Activated CD8-positive, alpha-beta memory T cell treated with anti-CD3 and anti-CD28 coated beads, Interleukin-2, amount 50 U/mL, for 4 hours (primary cell): ENCODE measurements at places on chromosomes 16 and 17.

GRCh38 chr17:36650096-36650775 is 48.9 kb downstream of the MRM1 start:
- DNase-seq, result no peak

GRCh38 chr16:21060027-21060510 is 90.6 kb downstream of the DNAH3 start:
- DNase-seq, result no peak

DNA sequence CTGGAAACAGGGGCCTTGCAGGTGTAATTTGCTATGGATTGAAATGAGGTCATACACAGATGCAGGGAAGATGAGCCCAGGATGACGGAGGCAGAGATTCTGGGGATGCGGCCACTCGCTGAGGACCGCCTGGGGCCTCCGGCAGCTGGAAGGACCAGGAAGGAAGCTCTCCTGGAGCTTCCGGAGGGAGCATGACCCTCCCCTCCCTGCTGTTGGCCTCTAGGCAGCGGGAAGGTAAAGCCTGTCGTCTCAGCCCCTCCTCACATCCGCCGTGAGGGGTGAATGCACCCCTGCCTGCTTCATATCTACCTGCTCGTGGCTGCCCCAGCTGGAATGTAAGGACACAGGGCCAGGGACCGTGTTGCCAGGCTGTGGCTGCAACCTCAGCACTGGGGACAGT is 29.1 kb upstream of the ZNF469 start:
- no peak for DNase-seq

DNA sequence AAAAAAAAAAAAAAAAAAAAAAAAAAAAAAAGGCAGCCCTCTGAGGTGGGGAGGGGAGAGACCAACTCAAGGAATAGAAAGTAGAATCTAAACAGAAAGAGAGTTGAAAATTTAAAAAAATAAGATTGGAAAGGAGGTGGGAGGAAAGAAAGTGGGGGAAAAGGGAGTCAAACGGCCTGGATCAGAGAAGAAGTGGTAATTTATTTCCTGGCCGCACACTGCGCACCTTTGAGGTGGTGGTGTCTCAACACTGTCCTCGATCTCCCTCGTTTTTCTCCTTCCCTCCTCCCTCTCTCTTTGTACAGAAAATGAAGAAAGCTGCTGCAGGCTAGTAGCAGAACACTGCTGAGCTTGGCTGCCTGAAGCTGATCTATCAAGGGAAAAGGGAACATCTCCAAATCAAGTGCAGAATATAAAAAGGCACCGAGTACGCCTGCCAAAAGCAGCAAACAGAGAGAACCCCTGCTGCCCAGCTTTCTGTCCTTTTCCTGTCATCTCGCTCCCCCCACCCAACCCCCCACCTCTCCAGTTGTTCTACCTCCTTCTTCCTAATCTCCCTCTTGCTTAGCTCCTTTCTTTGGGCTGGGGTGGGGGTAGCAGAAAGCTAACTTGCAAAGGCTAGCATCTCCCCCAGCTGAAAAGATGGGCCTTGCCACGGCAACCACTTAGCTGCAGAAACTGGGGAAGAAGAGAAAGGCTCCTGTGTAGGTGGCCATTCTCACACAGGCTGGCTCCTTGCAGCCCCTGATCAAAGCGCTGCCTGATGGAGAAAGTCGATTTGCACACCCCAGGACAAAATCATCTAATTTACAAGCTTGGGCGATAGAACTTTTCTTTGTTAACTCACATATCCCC is 22.5 kb downstream of the AXIN2 start:
- DNase-seq, result no peak

GRCh38 chr16:26733710-26734109 is 333.0 kb upstream of the C16orf82 start:
- no peak for DNase-seq

DNA sequence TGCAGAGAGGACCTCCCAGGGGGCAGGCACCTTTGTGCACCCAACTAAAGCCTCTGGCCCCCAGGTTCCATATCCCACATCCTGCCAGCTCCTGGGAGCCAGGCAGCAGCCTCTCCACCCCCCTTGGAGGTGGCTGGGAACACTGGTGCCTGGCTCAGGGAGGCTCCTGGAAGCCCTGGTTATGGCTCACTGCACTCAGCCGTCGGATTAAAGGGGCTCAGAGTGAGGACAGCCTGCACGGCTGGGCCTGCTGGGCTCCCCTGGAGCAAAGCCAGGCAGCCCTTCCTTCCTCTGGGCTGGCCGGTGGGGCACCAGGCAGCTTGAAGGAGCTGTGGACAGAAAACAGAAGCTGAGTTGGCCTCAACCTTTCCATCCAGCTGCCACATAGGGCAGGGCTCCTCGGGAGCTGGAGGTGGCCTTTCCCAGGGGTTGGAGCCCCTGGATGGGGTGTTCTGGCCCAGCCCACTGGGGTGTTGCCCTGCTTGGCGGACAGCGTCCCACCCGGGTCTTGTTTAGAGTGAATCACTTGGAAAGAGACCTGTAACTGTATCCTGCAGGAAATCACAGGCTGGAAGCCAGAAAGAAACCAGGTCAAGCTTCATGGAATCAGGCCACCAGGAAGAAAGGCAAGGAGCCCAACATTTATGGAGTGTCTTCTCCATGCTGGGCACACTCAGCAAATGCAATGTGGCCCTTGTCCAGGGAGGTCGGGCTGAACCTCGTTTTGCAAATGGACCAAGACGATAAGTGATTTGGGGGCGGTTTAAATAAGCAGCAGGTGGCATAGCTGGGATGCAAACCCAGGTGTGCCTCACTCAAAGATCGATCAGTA is 253.3 kb downstream of the SOX9 start:
- DNase-seq, result no peak

DNA sequence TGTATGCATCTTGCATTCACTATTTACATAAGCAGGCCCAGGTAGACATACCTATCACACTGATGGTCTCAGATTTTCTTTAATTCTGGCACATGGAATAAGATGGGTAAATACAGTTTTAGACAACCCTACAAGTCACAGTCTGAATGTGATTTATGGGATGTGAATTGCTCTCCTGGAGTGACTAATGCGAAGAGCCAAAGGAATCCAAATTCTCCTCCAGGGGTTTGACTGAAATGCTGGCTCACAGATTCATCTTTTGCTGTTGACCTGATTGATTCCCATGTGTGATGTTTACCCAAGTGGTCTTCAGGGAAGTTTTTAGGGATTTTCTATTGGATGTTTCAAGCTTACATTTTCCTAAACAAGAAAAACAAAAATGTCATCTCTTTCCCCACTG is 277.9 kb upstream of the MON1B start:
- DNase-seq, result no peak

DNA sequence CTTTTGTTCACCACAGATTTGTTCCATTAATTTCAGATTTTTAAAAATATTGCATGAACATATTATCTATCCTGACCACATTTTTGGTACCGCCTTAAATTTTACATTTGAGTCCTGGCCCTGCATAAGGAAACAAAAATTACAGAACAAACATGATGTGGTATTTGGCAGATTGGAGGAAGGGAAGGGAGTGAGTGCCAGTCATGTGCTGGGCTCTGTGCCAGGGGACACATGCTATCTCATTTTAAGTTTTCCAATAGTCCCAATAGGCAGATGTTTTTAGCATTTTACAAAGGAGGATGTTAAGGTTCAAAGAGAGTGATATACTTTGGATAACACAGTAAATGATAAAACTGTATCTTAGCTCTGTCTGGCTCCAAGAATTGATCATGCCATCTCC is 185.1 kb downstream of the CDK5R1 start:
- DNase-seq, result no peak

- no peak for DNase-seq
Measured at GRCh38 chr17:70006159-70006558, 68.9 kb upstream of the KCNJ16 start.

- no peak for DNase-seq
Measured at GRCh38 chr16:84467256-84467655, 37.2 kb downstream of the MEAK7 start.

GRCh38 chr16:2008009-2008526 is 1.6 kb downstream of the ZNF598 start:
- no peak for DNase-seq

GRCh38 chr16:67240506-67240905 is 6.8 kb downstream of the FHOD1 start:
- DNase-seq, result no peak

- DNase-seq, result no peak
Measured at GRCh38 chr16:4082474-4083044, 33.7 kb downstream of the ADCY9 start.

- DNase-seq, result no peak
Measured at GRCh38 chr17:19958023-19958422, 19.6 kb downstream of the AKAP10 start.

DNA sequence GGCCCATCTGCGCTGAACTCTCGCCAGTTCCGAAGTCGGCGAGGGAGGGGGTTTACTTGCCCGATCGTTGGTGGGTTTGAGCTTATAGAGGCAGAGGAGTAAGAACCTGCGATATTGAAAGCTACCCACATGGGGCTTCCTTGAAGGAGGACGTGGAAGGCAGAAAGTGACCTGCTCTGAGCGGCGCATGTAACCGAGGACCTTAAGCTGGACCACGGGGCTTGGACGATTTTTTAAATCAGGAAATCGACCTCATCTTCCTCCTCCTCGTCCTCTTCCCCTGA is 2.0 kb downstream of the PRAC2 start:
- DNase-seq, result no peak

DNA sequence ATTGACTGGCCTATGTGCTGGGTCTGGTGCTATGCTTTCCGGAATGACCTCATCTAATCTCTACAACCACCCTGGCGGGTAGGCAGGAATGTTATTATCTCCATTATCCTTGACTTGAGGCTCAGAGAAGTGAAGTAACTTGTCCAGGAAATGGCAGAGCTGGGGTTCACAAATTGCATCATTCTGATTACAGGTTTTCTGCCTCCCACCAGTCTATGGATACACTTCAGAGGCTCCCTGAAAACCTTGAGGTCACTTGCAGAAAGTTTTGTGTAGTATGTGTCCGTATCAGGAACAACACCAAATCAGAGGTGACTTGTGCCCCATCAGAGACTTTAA is 19.1 kb downstream of the NOD2 start:
- no peak for DNase-seq

GRCh38 chr16:2053211-2053610 is 5.4 kb downstream of the TSC2 start:
- DNase-seq, result no peak

- no peak for DNase-seq
Measured at GRCh38 chr16:14354561-14355351, 275.3 kb downstream of the PARN start.

DNA sequence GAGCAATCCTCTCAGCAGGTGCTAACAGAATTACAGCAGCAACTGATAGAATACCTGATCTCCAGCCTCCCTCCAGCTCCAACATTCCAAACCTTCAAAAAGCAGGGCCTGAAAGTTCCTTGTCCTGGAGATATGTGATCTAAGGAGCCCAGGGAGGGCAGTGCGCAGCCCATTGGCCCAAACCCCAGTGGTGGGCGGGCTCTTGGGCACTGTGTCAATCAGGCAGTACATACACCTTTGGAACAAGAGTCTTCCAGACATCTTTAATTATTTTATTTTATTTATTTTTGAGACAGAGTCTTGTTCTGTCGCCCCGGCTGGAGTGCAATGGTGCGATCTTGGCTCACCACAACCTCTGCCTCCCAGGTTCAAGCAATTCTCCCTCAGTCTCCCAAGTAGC is 24.2 kb downstream of the SLC12A3 start:
- DNase-seq, result no peak

GRCh38 chr17:40615068-40615840 is 32.4 kb downstream of the SMARCE1 start:
- DNase-seq, result peak; percentile 50

- DNase-seq, result no peak
Measured at GRCh38 chr17:22703786-22704441, 1011.6 kb downstream of the KCNJ18 start.

- no peak for DNase-seq
Measured at GRCh38 chr16:50842589-50842988, 100.7 kb downstream of the CYLD start.

DNA sequence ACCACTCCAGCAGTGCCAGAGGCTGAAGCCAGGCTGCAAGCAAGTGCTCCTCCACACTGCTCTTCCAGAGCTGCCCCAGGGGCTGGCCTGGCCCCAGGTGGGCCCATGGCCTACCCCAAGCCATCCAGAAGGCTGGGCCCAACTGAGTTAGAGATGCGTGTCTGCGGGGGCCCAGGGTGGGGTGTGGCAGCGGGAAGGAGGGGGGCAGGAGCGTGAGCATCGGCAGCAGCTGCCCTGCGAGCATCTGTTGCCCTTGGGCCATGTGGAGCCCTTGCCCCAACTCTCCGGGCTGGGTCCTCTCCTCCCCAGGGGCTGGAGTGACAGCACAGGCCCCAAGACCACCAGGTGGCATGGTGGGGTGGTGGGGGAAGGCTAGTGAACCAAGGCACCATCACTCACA is 7.3 kb upstream of the SREBF1 start:
- DNase-seq, result no peak

DNA sequence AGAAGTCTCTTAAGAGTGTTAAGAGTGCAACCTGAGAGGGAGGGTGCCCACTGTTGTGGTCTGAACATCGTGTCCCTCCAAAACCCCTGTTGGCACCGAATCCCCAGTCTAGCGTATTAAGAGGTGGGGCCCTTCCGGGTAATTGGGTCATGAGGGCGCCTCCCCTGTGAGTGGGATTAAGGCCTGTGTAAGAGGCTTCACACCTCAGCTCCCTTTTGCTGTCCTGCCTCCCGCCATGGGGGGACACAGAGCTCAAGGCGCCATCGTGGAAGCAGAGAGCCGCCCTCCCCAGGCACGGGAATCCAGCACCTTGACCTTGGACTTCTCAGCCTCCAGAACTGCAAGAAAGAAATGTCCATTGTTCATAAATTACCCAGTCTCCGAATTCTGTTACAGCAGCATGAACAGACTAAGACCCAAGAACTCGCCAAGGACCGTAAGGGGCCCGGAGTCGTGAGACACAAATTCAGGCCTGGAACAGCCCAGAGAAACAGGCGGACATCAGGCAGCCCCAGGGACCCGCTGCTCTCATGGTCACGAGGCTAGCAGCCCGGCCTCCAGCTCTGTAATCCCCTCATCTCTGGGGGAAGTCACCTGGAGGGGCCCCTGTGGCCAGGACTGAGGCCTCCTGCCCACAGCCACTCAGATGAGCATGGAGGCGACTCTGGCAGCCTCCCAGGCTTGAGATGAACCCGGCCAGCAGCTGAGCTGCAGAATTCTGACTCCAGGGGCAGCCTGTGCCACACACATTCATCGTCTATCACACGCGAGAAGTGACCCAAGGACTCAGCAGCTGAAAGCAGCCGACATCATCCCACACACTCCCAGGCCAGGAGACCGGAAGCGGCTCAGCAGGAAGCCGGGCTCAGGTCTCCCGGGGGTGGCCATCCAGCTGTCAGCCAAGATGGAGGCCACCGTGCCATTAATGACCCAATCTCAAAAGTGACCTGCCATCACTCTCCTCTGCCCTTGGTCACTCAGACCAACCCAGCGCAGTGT is 12.8 kb upstream of the CHMP6 start:
- no peak for DNase-seq

- no peak for DNase-seq
Measured at GRCh38 chr16:692356-693108, 2.3 kb upstream of the WDR24 start.
